ENCODE measurements at places on chromosomes 13 and 19. TPM values are rescaled to one million over a fixed set of nuclear protein-coding genes. Genes with fewer than 3 reads are reported as not detected.

GRCh38 chr13:33520468-33520839, 234.9 kb upstream of the STARD13 start:
- H3K36me3 ChIP-seq: no peaks in the 10 kb centered on the region
- DNase-seq: no peak
- H3K4me3 ChIP-seq: no peak overlapping the region
- no peak overlapping the region for H3K27ac ChIP-seq
- no peaks in the 10 kb centered on the region for H3K27me3 ChIP-seq
- H3K4me1 ChIP-seq: no peaks in the 10 kb centered on the region

DNA sequence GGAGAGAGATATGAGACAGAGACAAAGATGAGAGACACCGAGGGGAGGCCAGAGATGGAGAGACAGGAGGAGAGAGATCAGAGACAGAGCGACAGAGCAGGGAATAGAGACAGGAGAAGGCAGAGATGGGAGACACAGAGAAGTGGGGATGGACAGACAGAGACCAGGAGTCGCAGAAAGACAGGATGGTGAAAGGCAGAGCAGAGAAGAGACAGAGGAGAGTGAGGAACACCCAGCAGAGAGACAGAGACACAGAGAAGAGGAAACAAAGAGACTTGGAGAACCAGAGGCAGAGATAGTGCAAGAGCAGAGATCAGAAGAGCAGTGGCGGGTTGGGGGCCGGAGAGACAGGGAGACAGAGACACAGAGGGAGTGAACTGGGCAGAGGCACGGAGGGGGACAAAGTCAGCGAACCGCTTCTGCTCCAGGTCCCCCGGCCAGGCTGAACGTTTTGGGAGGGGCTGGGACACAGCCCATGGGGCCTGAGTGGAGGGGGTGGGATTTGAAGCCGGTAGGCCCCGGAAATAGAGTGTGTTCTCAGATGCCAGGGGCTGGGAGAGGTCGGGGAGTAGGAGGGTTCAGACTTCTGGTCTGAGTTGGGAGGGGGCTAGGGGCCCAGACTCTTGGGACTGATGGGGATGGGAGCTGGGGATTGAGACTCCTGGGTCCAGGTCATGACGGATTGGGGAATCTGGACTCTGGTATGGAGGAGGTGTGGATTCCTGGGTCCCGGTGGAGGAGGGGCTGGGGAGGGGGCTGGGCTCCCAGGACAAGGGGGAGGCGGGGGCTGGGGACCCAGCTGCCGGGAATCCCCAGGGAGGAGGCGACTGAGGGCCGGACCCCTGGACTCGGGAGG, 654 bp downstream of the ZNF579 start:
- H3K27ac ChIP-seq: peak overlapping the region; percentile 98
- peaks cover 19% of the 10 kb centered on the region for H3K4me1 ChIP-seq
- peaks cover 13% of the 10 kb centered on the region for H3K36me3 ChIP-seq
- H3K4me3 ChIP-seq: peak overlapping the region; percentile 98
- DNase-seq: peak; percentile 49
- no peaks in the 10 kb centered on the region for H3K27me3 ChIP-seq

GRCh38 chr19:10603873-10604459, 16.9 kb upstream of the AP1M2 start:
- peak overlapping the region; percentile 93 for H3K27ac ChIP-seq
- H3K36me3 ChIP-seq: no peaks in the 10 kb centered on the region
- H3K4me1 ChIP-seq: peaks cover 12% of the 10 kb centered on the region
- DNase-seq: no peak
- no peaks in the 10 kb centered on the region for H3K27me3 ChIP-seq

- no peaks in the 10 kb centered on the region for H3K27me3 ChIP-seq
- no peaks in the 10 kb centered on the region for H3K36me3 ChIP-seq
- no peak for DNase-seq
- no peak overlapping the region for H3K4me3 ChIP-seq
- no peak overlapping the region for H3K27ac ChIP-seq
These were observed 501.3 kb downstream of the EFNB2 start for GRCh38 chr13:106034201-106034600.

GRCh38 chr13:70375718-70376117, 267.5 kb upstream of the KLHL1 start:
- H3K27ac ChIP-seq: no peak overlapping the region
- no peaks in the 10 kb centered on the region for H3K4me1 ChIP-seq
- no peak for DNase-seq

The PLPPR3 gene
- not detected for total RNA-seq

- H3K36me3 ChIP-seq: no peaks in the 10 kb centered on the region
- H3K27me3 ChIP-seq: no peaks in the 10 kb centered on the region
- H3K4me3 ChIP-seq: no peak overlapping the region
- no peak overlapping the region for H3K27ac ChIP-seq
- no peak for DNase-seq
- no peaks in the 10 kb centered on the region for H3K4me1 ChIP-seq
These were observed 77.3 kb upstream of the SIAH3 start for GRCh38 chr13:45928843-45929242.

The NACC1 gene
- total RNA-seq: 37.1 TPM

The UBE2L5 gene
- not detected for total RNA-seq

The PRRG2 gene
- not detected for total RNA-seq

The IGFL2 gene
- not detected for total RNA-seq

GRCh38 chr19:41564515-41565378, 11.2 kb upstream of the CEACAM21 start:
- H3K4me1 ChIP-seq: no peaks in the 10 kb centered on the region
- DNase-seq: no peak
- no peak overlapping the region for H3K27ac ChIP-seq
- H3K27me3 ChIP-seq: peaks cover 37% of the 10 kb centered on the region
- no peaks in the 10 kb centered on the region for H3K36me3 ChIP-seq

- H3K4me1 ChIP-seq: peaks cover 30% of the 10 kb centered on the region
- peaks cover 47% of the 10 kb centered on the region for H3K36me3 ChIP-seq
- H3K27ac ChIP-seq: peak overlapping the region; percentile 31
- H3K4me3 ChIP-seq: no peak overlapping the region
These were observed 6.8 kb downstream of the PLEKHJ1 start for GRCh38 chr19:2229103-2230032.

- H3K27me3 ChIP-seq: no peaks in the 10 kb centered on the region
- H3K4me1 ChIP-seq: no peaks in the 10 kb centered on the region
- no peak overlapping the region for H3K4me3 ChIP-seq
- no peak overlapping the region for H3K27ac ChIP-seq
- no peaks in the 10 kb centered on the region for H3K36me3 ChIP-seq
These were observed 10.1 kb downstream of the EDNRB start for GRCh38 chr13:77908531-77908930.

The AKAP8 gene
- 26.0 TPM for total RNA-seq

- H3K4me3 ChIP-seq: no peak overlapping the region
- no peaks in the 10 kb centered on the region for H3K36me3 ChIP-seq
- DNase-seq: no peak
- H3K27me3 ChIP-seq: no peaks in the 10 kb centered on the region
- no peak overlapping the region for H3K27ac ChIP-seq
These were observed 525.6 kb downstream of the SUCLA2 start for GRCh38 chr13:47475441-47475948.

DNA sequence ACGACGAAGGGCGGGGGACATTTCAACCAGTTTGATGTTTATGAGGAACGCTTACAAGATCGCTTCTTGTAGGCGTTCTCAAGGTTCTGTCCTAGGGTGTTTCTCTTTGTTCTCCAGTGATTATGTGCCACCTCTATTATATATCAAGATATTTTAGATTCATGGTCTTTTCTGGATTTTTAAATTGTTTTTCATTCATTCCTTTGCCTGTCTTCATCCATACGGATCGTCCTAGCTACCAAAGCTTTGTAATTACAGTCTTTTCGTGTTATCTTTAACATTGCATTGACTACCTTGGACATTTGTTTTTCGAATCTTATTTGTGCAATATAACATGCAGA, 342 bp upstream of the EID2 start:
- peaks cover 25% of the 10 kb centered on the region for H3K4me1 ChIP-seq
- peak overlapping the region; percentile 69 for H3K4me3 ChIP-seq
- no peak for DNase-seq
- H3K27ac ChIP-seq: peak overlapping the region; percentile 96

DNA sequence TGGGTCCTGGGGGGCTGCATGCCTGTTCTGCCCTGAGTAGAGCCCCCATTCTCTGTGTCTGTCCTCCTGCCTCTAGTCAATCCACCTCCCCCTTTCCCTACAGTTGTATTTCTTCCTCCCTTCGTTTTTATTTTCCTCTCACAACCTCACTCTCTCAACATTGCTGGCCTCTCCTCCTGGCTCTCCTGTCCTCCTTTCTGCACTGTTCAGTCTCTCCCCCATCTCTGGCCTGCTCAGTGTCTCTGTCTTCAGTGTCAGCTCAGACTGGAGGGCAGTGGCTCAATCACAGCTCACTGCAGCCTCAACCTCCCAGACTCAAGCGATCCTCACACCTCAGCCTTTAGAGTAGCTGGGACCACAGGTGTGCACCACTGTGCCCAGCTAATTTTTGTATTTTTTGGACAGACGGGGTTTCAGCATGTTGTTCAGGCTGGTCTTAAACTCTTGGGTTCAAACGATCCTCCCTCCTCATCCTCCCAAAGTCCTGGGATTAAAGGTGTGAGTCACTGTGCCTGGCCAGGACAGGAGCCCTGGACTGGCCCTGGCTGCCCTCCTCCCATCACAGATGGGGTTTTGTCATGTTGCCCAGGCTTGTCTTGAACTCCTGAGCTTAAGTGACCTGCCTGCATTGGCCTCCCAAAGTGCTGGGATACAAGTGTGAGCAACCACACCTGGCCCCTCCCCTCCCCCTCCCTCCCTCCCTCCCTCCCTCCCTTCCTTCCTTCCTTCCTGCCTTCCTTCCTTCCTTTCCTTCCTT, 32.0 kb upstream of the IGFL1 start:
- H3K27ac ChIP-seq: no peak overlapping the region
- no peaks in the 10 kb centered on the region for H3K27me3 ChIP-seq
- no peaks in the 10 kb centered on the region for H3K4me1 ChIP-seq

The ZNF442 gene
- total RNA-seq: 0.51 TPM

The OR7D2 gene
- 0.13 TPM for total RNA-seq

The CCDC70 gene
- total RNA-seq: not detected

DNA sequence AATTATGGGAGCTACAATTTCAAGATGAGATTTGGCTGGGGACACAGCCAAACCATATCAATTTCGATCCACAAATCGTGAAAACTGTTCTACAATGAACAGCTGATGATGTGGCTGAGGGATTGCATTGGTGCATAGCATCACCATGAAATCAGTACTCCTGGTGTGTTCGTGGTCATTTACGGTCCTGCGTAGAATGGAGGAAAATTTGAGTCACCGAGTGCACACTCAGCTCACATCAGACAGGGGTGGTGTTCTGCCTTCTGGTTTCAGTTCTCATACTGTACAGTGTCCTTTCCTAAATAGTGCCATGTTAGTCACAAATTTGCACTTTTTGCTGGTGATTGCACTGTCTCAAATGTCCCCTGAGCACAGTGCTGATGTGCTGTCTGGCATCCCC, 39.2 kb downstream of the MYH14 start:
- peaks cover 11% of the 10 kb centered on the region for H3K4me1 ChIP-seq
- no peak overlapping the region for H3K4me3 ChIP-seq
- H3K27me3 ChIP-seq: no peaks in the 10 kb centered on the region
- H3K36me3 ChIP-seq: no peaks in the 10 kb centered on the region
- H3K27ac ChIP-seq: no peak overlapping the region
- no peak for DNase-seq

- DNase-seq: no peak
- H3K27me3 ChIP-seq: no peaks in the 10 kb centered on the region
- no peak overlapping the region for H3K4me3 ChIP-seq
- H3K4me1 ChIP-seq: peaks cover under 1% of the 10 kb centered on the region
These were observed 25.5 kb upstream of the TIMM44 start for GRCh38 chr19:7968796-7969554.

The ZNF69 gene
- total RNA-seq: 1.5 TPM

DNA sequence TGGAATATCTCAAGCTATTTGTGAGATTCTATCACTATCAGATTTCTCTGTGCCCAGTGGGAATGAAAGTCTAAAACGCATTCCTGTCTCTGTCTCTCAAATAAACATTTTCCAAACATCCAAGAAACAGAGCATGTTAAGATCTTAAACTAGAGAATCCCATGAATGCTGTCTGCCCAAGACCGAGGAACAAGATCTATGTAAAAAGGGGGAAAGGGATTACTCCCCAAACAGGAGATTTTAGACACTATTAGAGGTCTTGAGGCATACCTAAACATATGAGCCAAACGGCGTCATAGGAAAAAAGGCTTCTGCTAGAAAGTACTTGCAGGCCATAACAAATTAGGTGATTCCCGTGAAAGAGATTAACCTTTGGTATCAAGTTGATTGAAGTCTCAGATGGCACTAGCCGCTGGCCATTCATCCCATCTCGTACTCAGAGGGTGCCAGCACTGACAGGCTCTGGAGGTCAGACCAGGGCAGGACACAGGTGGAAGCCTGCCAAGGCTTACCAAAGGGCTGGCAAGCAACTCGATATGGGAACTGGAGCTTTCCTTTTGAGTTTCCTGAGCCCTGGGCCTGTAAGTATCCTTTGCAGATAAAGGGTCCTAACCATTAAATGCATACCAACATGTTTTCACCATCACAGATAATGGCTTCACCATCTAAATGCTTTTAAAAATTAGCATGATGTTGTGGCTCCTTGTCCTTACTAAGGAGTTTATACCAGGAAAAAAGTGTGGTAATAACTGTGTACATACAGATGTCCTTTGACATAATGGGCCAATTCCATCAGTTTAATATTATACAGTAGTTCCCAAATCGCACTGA, 225.2 kb downstream of the FOXO1 start:
- no peaks in the 10 kb centered on the region for H3K27me3 ChIP-seq
- H3K36me3 ChIP-seq: no peaks in the 10 kb centered on the region
- peak overlapping the region; percentile 75 for H3K27ac ChIP-seq
- H3K4me1 ChIP-seq: peaks cover 58% of the 10 kb centered on the region
- no peak overlapping the region for H3K4me3 ChIP-seq
- peak; percentile 91 for DNase-seq

Data from gastrocnemius medialis (tissue), 4 donors.